ENCODE measurements at places on chromosomes 4 and X.

DNA sequence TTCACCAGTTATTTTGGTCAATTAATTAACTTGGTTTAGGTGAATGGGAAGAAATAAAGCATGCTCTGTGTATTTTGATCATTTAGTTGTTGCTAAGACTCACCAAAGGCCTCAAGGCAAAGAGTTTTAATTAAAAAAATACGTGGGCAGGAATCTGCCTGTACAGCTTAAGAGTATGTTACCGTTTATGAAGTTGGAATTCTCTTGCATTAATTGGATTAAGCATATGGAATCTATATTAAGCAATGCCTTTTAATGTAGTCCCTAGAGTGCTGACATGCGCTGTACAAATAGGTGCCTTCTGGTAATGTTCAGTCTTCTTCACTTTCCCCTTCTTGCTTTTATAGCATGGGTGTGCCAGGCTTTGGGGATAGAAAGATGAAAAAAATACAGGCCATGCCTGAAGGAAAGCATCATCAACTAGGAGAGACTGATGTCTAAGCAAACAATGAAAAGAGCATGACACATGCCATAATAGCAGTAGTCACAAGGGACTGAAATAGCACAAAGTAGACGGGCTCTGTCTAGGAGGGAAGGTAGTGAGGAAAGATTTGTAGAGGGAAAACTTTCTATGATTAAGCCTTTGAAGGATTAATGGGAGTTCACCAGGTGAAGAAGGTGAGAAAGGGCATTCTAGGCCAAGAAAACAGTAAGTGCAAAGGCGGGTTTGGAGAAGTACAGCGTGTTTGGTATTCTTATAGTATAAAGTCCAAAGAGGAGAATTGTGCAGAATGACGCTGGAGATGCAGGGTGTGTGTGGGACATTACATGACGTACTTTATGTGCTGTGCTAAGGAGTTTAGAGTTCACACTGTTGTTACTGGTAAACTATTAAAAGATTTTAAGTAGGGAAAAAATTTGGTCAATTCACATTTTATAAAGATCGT is 226.1 kb upstream of the ANXA3 start:
- DNase-seq, result no peak

DNA sequence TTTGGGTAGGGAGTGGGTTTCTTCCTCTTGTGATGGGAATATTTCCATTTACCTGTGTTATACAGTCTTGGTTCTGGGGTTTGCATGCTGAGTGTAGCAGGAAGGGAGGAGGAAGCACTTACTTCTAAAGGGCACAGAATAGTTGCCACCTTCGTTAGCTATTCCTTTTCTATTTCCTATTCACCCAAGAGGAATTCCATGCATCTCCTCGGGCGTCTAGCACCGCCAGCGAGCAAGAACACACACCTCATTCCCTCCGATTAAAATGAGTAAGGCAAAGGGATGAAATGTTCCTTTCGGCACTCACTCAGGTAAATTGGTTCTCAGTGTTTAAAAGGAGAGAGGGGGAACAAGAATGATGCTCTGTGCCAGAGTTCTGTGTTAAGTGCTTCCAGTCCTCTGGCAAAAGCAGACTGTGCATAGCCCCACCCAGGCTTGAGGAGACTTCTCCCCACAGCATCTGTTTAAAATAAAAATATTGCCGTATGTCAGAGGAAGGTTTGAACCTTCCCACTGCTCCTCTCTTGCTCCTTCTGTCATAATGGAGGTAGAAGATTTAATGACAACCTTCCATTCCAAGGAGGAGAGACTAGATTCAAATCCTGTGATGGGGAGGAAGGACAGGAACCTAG is 351.4 kb downstream of the PTTG2 start:
- no peak for DNase-seq

DNA sequence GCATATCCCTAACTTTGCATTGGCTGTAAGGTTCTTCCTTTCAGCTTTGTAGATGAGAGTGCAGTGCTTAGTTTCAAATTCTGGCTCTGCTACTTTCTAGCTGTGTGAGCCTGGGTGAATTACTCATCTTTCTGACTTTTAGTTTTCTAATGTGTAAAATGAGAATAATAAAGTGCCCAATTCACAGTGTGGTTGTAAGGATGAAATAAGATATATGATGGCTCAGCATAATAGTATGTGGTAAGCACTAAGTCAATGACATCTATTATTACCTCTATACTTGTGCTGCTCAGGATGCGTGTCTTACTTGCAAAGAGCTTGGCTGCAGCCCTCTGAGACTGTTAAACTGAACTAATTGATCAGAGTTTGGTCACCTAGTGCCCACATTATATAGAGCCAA is 30.6 kb upstream of the ETNPPL start:
- DNase-seq, result no peak

DNA sequence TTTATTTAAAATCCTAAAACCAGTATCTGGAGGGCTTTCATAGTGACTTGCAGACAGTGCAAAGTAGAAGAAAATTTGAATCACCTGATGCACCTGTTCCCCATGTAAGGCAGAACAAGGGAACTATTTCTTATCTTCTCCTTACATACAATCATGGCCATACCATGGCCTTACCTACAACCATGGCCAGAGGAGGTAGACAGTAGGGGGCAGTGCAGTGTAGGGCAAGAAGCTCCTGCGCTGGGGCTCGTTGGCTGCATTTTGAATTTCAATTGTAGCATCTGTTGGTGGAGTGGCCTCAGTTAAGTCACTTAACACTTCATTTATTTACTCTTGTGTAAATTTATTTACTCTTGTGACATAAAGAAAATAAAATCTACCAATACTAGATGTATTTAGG is 33.0 kb downstream of the GALNTL6 start:
- no peak for DNase-seq

DNA sequence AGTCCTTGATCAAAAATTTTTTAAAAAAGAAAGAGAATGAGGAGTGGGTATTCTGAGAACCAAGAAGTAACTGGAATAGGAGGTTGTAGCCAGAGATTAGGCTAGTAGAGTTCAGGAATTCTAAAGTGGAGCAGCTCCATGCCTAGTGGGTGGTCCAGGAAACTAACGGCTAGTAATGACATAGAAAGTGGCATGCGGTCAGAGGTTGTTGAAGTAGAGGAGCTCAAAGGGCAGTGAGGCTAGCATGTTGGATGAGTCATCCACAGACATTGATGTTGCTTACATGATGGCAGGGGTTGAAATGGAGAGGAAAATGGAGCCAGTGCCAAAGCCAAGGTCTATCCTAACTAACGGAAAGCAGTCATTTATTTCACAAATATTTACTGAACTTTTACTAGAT is 42.1 kb downstream of the TEX13B start:
- DNase-seq, result no peak

DNA sequence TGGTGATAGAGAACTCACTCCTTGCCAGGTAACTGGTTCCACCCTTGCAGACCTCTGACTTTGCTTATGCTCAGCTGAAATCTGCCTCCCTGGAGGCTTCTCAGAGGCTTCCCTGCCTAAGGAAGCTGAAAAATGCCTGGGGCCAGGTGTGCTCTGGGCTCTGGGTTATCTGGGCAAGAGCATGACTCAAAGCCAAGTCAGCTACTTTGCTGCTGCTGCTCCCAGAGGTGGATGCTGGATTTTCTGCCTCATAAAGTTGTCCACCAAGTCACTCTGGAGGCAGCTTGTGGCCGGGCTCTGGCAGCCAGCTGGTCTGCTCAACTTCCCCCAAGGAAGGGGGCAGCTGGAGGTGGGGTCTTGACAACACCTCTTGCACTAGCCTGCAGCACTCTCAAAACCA is 132.7 kb downstream of the PJA1 start:
- no peak for DNase-seq

DNA sequence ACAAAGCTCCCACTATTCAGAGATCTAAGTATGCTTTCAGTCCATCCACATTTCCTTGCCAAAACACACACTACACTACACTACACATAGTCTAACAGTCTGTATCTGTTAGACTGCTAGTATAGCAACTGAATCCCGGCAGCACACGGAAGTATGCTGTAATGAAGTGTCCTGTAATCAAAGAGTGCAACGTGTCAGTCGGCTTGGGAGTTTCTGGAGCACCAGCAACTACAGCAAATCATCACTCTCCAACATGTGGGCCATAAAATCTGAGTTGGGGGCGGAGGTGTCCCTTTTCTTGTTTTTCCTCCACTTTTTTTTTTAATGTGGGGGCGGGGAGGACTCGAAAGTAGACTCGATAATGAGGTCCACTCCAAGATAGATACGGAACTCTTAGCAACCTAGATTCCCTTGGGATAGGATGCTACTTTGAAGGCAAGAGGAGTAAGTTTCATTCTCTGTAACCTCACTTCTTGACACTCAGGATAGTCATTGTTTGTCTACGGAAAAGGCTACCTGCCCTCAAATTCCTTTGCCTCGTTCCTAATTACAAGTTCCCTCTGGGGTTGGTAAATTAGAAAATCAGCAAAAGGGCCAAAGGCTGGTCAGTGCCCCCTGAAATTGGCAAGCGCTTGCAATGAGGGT is 722 bp downstream of the SLC10A7 start:
- no peak for DNase-seq

DNA sequence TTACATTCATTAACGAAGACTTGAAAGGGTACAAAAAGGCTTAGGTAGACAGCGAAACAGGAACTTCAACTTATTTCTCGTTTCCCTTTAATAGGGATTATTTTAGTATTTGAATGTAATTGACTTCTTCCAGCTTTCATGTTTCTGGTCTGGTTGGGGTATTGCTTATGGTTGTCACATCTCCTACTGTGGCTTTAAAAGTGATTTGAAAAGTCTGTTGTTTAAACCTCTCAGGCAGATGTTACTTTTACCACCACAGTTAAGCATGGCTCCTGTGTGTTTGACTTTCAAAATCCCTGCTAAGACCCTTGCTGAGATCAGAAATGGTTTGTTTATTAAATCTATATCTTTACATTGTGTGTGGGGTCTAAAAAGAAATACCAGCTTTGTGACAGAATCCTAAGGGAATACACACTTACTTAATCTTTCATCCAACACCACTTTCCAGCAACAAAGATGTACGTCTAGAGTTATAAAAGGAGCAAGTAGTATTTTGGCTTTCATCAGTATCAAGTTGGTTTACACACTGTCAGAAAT is 661.2 kb downstream of the FAT4 start:
- DNase-seq, result no peak

DNA sequence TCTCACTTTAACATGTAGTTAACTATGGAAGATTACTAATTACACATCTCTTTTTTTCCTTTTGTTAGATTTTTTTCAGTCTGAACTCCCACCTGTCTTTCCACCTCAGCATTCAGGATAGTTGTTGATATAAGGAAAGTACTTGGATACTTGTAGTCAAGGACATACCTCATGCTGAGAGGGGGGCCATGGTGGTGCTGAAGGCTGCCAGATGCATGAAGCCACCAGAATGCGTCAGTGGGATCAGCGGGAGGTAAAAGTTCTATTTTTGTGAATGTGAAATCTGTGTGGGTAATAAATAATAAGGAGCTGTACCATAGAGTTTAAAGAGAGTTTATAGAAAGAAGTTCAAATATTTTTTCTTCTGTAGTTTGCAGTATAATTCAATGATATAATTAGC is 13.1 kb upstream of the NDST4 start:
- DNase-seq, result no peak

DNA sequence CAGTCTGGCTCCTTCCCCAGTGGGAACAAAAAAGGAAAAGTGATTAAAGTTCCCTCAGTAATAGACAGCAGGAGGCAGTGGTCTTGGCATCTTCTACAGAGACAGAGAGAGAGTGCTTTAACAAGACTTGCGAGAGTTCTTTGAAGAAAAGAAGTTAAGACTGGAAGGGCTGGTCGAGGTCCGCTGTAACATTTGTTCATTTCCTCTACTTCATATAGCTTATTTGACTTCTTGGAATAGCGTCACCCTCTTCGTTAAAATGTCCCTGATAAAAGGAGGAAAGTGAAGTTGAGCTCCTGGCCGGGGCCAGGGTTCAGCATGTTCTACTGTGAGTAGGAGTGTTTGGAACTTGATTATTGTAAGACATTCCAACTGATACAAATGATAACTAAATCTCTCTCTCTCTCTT is 179.8 kb downstream of the SLIT2 start:
- no peak for DNase-seq

GRCh38 chrX:155819966-155820491 is 61.1 kb upstream of the VAMP7 start:
- DNase-seq, result peak; percentile 5

- no peak for DNase-seq
These were observed 223.1 kb upstream of the SLIT2 start for GRCh38 chr4:20028645-20029044.

DNA sequence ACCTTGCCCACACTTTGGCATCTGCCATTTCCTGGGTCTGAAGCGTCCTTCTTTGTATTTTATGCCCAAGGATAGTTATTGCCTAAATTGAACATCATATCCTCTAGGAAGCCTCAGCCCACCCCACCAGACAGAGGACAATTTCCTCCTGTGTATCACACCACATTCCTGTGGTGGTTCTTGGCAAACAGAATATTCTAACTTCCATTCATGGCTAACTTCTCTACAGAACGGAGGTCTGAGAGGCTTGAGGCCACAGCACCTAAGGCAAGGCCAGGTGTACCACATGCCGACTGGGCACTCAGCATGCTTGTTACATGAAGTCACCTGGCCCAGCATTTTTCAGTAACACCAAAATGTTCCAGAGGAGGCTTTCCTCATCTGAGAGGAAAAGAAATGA is 42.4 kb downstream of the CD99L2 start:
- DNase-seq, result no peak

GRCh38 chrX:135707880-135708279 is 5.6 kb upstream of the CT45A1 start:
- no peak for DNase-seq

GRCh38 chr4:8250227-8250626 is 19.3 kb upstream of the HTRA3 start:
- DNase-seq, result no peak

DNA sequence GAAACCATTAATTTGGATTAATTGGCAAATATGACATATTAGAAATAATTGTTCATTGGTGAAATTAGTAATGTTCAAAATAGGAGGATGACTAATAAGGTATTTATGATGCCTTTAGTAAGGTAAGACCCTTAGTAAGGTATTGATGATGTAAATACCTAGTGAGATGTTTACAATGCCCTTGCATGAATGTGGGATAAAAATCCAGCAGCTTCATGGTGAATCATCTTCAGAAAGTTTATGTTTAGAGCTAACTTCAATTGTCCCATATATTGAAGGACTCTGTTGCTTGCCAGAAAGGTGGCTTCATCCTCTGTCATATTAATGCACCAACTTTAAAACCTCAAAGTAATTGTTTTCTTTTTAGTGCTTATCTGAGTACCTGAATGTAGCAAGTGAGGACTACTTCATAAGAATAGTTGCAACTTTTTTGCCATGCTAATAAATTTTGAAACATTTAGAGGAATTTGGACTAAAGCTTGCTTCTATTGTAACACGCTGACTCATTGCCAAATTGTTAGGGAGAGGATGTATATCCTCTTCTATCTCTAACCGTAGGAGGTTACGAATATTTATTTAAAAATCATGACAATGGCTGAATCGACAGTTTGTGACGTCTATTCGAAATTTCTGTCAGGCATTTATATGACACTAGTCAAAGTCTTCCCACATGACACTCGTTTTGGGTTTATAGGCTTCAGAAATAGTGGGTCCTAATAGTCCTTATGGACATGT is 174.1 kb upstream of the HS3ST1 start:
- no peak for DNase-seq

GRCh38 chr4:17492058-17492741 is 19.7 kb downstream of the QDPR start:
- DNase-seq, result no peak

- no peak for DNase-seq
These were observed 99.6 kb upstream of the MAML3 start for GRCh38 chr4:140253556-140254027.
